BJ (cell line): ENCODE measurements at places on chromosomes 4 and X.

DNA sequence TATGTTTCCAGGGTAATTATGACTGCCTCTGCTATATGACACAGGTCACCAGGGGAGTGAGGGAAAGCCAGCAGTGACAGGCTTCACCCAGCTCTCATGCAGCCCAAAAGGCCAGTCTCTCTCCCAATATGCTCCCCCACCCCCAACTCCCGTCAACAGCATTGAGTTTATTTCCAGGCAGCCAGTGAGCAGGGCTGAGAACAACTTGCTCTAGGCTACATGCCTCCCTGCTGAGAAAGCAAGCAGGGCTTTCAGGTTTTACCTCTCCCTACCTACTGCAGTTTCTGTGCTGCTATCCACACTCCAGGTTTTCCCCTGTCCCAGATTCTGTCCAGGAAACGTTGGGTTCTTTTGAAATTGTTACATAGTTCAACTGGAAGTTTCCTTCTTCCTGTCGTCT lies 291.4 kb downstream of the PABPC4L start:
- no peak for DNase-seq

DNA sequence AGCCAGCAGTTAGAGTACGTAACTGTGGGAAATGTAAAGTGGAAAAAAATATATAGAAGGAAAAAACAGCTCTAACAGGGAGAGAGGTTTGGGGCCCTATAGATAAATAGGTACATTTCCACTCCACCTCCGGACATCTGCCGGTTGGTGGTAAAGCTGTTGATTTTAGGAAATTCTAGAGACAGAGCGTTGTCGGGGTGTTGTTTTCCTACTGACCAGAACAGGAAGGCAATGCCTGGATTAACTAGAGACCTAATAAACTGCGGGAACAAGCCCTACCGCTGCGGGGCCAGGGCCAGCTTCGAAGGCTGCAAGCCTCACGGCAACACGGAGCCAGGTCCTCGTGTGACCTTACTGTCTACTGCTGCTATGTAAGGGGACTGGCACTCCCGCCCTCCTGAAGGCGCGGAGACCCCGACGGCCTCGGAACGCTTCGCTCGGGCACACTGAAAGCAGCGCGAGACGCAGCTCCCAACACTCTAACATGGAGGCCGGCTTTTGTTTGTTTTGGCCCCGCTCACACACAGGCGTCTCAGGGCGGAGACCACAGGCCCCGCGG lies 702 bp upstream of the CDKN2AIP start:
- DNase-seq, result peak; percentile 12

DNA sequence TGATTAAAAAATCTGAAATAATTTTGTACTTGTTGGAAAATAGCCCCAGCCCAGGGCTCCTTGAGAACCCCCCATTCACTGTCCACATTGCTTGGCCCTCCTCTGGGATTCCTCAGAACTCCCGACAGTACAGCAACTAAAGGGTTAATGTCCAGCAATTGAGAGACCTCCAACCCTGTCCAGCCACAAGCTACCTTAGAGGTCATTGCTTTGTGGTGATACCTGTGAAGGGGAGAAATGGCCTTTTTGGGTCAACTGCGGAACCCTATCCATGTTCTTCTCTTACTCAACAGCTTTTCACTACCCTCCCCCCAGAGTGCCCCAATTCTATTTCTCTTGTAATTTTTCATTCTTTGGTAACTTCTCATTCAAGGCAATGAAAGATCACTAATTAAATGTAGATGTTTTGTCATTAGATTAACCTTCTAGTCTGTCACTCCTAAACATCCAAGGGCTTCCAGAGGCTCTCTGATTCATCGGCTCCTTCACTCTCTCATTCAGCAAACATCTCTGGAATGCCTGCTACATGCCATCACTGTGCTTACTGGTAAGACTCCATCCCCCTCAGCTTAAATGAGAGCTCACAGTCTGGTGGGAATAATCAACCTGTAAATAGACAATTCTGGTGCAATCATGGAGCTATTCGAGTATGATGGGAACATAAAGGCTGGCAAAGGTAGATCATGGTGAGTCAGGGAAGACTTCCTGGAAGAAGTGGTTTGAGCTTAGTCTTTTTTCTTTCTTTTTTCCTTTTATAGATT lies 241.4 kb upstream of the PGRMC2 start:
- DNase-seq, result peak; percentile 98

GRCh38 chr4:175806727-175807126 lies 5.3 kb downstream of the GPM6A start:
- no peak for DNase-seq

DNA sequence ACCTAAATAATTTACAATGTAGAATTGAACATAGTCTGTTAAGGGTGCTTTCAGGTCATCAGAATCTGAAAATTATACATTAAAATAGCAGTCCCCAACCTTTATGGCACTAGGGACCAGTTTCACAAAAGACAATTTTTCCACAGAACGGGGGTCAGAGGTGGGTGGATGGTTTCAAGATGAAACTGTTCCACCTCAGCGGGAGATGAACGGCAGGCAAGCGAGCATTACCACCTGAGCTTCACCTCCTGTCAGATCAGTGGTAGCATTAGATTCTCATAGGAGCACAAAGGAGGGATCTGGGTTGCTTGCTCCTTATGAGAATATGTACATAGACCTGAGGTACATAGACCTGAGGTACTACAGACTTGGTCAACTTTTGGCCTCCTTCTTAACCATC lies 29.0 kb downstream of the LRBA start:
- no peak for DNase-seq

DNA sequence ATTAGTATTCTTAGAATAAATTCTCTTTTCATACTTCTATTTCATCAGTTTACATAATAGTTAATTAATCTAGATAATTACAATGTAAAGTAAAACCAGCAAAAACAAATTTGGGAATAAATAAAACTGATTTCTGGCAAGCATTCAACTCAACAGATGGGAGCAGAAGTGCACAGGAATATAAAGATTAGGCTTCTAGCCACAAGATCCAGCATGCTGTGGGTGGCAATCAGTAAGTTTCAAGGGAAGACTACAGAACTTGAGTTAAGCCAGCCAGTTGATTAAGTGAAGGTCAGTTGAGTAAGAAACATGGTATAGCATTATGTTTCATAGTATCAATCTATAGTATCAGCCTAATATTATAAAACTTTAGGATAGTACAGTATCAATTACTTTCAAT lies 324.2 kb upstream of the AADAT start:
- DNase-seq, result no peak

DNA sequence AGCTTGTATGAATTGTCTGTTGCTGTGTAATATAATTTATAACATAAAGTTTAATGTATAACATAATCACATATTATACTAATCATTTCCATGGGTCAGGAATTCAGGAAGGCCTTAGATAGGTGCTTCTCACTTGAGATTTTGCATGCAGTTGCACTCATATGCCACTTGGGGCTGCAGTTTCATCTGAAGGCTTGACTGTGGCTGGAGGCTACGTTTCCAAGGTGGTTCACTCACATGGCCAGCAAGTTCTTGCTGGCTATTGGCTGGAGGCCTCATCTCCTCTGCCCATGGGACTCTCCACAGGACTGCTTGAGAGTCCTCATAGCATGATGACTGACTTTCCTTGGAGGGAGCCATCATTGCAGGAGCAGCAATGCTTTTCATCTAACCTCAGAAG lies 53.4 kb upstream of the STX18 start:
- DNase-seq, result no peak

- DNase-seq, result no peak
These were observed 117.9 kb downstream of the COL25A1 start for GRCh38 chr4:109184491-109184961.
